Liver (tissue), 10 donors: ENCODE measurements at places on chromosomes 4 and X.

- H3K27me3 ChIP-seq = no peaks in the 10 kb centered on the region
- H3K27ac ChIP-seq = no peak overlapping the region
- no peaks in the 10 kb centered on the region for H3K4me1 ChIP-seq
- no peaks in the 10 kb centered on the region for H3K36me3 ChIP-seq
- DNase-seq = no peak
These were observed 70.9 kb upstream of the FAM9C start for GRCh38 chrX:13115146-13115855.

DNA sequence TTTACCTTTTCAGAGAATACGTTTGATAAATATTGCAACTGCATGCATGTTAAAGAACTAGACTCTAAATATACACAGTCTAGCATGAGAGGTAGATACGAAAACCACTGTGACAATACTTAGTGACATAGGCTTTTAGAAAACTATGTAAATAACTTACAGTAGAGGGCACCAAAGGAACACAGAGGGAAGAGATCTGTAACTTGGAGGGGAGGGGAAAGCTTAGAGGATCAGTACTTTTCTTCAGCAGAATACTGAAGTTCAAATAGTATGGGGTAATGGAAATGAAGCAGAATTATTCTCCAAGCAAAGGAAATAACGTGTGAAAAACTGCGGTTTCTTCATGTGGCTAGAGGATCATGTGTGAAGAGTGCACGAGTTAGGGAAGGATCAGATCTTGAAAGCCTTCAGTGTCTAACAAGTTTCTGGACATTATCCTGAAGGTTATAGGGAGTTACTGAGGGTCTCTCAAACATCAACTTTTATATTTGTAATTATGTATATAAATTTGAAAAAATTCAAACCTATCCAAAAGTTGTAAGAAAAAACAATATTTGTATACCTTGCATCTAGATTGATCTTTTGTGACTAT is 264.3 kb downstream of the NPFFR2 start:
- no peaks in the 10 kb centered on the region for H3K36me3 ChIP-seq
- no peaks in the 10 kb centered on the region for H3K4me1 ChIP-seq
- no peak overlapping the region for H3K27ac ChIP-seq
- no peak for DNase-seq
- no peaks in the 10 kb centered on the region for H3K27me3 ChIP-seq
- no peak overlapping the region for H3K4me3 ChIP-seq

- no peaks in the 10 kb centered on the region for H3K36me3 ChIP-seq
- no peaks in the 10 kb centered on the region for H3K27me3 ChIP-seq
- peaks cover 29% of the 10 kb centered on the region for H3K4me1 ChIP-seq
- DNase-seq = no peak
- no peak overlapping the region for H3K27ac ChIP-seq
- no peak overlapping the region for H3K4me3 ChIP-seq
These were observed 276.5 kb upstream of the AGTR2 start for GRCh38 chrX:115894087-115894486.

- H3K36me3 ChIP-seq = no peaks in the 10 kb centered on the region
- H3K4me3 ChIP-seq = no peak overlapping the region
- H3K27me3 ChIP-seq = no peaks in the 10 kb centered on the region
- peaks cover 2% of the 10 kb centered on the region for H3K4me1 ChIP-seq
- no peak for DNase-seq
These were observed 16.8 kb downstream of the KDM6A start for GRCh38 chrX:44889824-44890223.

DNA sequence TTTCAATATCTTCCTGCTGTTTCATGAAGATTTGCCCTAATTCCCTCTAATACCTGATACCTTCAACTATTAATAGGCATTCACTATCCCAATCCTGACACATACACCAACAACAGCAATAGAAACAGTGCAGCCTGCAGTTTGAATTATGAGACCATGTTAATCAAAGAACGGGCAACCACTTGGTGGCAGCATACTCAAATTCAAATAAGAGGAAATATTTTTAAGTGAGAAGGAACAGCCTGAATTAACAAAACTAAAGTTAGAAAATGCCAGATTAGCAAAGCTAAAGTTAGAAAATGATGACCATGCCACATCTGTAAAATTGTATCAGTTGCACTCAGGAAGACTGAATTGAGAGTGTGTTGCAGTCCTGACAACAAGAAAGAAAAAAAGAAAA is 204.9 kb downstream of the SMARCA1 start:
- H3K4me3 ChIP-seq = no peak overlapping the region
- H3K36me3 ChIP-seq = no peaks in the 10 kb centered on the region
- H3K27me3 ChIP-seq = peaks cover 2% of the 10 kb centered on the region
- H3K4me1 ChIP-seq = no peaks in the 10 kb centered on the region
- no peak overlapping the region for H3K27ac ChIP-seq
- no peak for DNase-seq

DNA sequence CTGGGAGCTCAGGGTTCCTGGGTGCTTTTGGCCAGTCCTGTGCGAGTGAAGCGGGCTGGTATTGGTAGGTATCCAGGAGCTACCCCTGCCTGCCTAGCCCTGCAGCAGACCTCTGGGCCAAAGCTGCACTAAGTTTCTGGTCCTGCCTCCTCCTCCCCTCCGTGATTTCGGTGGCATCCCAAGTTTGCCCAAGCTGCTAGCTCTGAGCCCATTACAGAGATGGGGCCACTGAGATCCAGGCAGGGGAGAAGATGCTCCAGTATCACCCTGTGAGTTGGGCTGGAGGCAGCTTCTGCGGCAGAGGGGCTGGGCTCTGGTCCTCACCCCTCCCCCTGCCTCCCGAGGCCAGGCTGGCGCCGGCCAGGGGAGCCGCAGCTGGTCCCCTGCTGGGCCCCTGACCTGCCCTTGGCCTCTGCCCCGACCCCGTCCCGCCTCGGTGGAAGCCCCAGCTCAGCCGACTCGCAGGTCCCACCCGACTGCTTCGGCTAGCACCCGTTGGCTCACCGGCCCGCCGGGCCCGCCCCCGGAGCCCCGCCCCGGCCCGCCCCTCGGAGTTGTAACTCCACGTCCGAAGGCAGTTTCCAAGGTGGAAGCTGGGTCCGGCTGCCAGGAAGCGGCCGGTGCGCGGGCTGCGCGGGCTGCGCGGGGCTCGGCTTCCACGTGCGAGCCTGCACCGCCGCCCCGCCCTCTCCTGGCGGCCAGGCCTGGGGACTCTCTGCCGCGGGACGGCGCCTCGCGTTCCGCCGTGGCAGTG is at the start of gene DUSP9:
Gene DUSP9, plus strand, starts transcription at position 584 of the 754 bp plus-strand sequence. CDS start 751 bp downstream, outside the sequence.
- no peak within 1 kb of the TSS for H3K27ac ChIP-seq
- peaks cover 7% of the 10 kb centered on the region for H3K27me3 ChIP-seq
- H3K4me3 ChIP-seq = no peak within 1 kb of the TSS
- H3K4me1 ChIP-seq = peaks cover 7% of the 10 kb centered on the region
- DNase-seq = peak; percentile 64

DNA sequence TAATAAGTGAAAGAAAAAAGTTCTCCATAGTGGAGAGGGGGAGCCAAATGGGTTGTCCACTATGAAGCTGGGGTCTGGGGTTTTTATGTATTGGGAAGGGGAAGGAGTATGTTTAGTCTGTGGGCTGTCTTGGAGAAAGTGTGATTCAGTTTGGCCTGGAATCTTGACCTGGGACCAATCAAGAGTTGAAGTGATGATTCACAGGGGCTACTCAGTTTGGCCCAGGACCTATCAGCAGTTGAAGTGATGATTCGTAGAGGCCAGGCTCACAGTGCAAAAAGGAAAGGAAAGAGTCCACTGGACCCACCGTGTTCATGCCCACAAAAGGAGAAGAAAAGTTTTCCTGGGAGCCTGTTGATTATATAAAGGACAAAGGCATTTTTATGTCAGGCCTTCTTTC is 47.3 kb upstream of the RAB9B start:
- no peaks in the 10 kb centered on the region for H3K36me3 ChIP-seq

DNA sequence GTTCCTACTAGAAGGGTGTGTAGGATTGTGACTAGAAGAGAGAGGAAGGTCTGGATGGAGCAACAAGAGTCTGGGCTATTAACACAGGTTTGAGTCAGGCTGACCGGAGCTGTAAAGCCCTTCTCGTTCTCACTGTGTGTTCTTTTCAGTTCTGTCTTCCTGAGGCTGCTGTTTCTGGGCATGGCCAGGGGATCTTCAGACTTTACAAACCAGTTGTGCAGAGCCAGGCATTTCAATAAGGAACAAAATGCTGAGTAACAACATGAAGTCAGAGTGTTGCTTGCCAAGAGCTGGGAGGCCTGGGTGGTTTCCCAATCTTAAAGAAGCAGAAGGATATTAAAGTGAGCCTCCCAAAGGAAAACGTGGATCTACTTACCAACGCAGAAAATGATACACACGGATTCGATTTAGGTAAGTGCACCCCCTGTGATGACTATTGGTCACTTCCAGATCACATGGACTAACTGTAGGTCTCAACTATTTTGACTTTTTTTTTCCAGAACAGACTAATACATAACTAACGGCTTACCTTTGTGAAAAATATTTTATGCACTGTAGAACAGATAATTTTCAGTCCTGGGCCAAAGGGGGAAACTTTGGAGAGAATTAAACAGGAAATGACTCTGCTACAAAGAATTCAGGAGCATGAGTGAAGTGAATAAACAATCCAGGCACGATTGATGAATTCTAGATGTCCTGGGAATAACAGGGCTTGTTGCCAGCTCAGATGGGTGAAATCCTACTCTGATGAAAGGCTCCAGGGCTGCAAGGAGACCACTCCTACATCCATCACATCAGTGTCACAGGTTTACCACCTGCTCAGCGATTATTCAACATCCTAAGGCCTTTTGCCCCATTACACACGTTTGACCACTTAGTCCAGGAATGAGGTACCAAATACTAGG is 94.5 kb downstream of the ANXA3 start:
- no peak overlapping the region for H3K4me3 ChIP-seq
- H3K4me1 ChIP-seq = peaks cover 2% of the 10 kb centered on the region
- no peak for DNase-seq
- no peaks in the 10 kb centered on the region for H3K36me3 ChIP-seq
- peak overlapping the region; percentile 10 for H3K27ac ChIP-seq

- H3K27ac ChIP-seq = no peak overlapping the region
- H3K27me3 ChIP-seq = peaks cover 7% of the 10 kb centered on the region
- H3K36me3 ChIP-seq = no peaks in the 10 kb centered on the region
- no peak for DNase-seq
- H3K4me3 ChIP-seq = no peak overlapping the region
- H3K4me1 ChIP-seq = peaks cover 4% of the 10 kb centered on the region
These were observed 5.6 kb downstream of the PRDM5 start for GRCh38 chr4:120916937-120917336.

- H3K27me3 ChIP-seq = no peaks in the 10 kb centered on the region
- H3K27ac ChIP-seq = no peak overlapping the region
- no peak overlapping the region for H3K4me3 ChIP-seq
- no peaks in the 10 kb centered on the region for H3K4me1 ChIP-seq
These were observed 327.5 kb upstream of the FRG1 start for GRCh38 chr4:189613207-189613606.

DNA sequence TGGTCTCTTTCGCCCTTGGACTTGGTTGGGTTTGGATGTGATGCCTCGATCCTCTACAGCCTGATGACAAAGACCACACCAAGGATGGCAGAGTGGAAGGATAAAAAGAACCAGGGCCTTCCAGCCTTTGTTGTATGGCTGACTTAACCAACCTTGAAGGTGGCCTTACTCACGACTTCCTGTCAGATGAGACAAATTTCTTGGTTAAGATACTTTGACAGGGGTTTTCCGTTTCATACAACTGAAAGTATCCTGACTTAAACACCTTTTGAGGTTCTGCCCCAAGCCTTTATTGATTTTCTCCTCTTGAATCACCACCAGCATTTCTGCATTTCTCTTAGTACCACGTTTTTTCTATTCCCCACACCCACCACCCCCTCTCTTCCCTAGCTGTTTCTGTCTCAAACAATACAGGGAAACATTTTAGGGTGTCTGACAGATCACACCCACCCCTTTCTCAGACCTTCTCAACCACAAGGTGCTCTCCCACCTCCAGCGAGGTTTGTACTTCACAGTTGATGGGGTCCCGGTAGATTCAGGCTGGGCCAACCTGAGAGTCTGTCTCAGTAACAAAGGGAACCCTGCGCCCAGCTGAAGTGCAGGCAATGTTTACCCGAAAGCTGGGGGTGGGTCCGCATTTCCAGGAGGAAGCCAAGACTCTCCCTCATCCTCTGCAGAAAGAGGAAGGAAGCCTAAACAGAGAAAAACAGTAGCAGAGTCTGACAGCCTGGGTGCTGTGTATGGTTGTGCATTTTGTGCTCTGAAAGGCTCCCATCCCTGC is 5.0 kb upstream of the TSPAN5 start:
- no peaks in the 10 kb centered on the region for H3K27me3 ChIP-seq
- H3K4me1 ChIP-seq = peaks cover 5% of the 10 kb centered on the region
- no peak overlapping the region for H3K4me3 ChIP-seq
- no peak overlapping the region for H3K27ac ChIP-seq

DNA sequence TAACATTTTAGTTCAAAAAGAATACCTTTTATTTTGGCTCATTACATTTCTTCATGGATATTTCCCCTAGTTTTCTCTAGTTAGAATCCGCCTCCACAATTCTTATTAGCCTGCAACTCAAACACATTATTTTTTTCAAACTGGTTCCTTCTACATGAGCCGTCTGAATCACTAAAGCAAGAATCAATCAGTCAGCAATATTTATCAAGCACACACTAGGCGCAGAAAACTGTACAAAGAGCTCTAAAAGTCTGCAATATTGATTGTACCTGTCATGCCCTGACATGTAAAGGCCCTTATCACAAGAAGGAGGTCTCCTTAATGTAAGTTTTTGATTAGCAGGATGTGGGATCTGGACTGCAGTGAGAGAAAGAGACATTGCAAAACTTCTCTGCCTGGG is 94.8 kb upstream of the CENPE start:
- no peaks in the 10 kb centered on the region for H3K27me3 ChIP-seq
- H3K27ac ChIP-seq = no peak overlapping the region
- no peak overlapping the region for H3K4me3 ChIP-seq
- DNase-seq = no peak

- H3K4me1 ChIP-seq = no peaks in the 10 kb centered on the region
- no peaks in the 10 kb centered on the region for H3K27me3 ChIP-seq
- H3K36me3 ChIP-seq = no peaks in the 10 kb centered on the region
- H3K4me3 ChIP-seq = no peak overlapping the region
- DNase-seq = peak; percentile 74
These were observed 21.0 kb upstream of the DCTD start for GRCh38 chr4:182938205-182938645.

GRCh38 chr4:6380746-6381410 is 91.5 kb downstream of the PPP2R2C start:
- no peak for DNase-seq
- H3K36me3 ChIP-seq = no peaks in the 10 kb centered on the region
- no peak overlapping the region for H3K4me3 ChIP-seq
- H3K27ac ChIP-seq = no peak overlapping the region

GRCh38 chr4:139735381-139736273 is 70.0 kb downstream of the MGST2 start:
- H3K27ac ChIP-seq = peak overlapping the region; percentile 58
- H3K4me1 ChIP-seq = peaks cover 7% of the 10 kb centered on the region
- no peaks in the 10 kb centered on the region for H3K36me3 ChIP-seq
- no peaks in the 10 kb centered on the region for H3K27me3 ChIP-seq
- peak; percentile 45 for DNase-seq

- H3K36me3 ChIP-seq = no peaks in the 10 kb centered on the region
- H3K27ac ChIP-seq = peak overlapping the region; percentile 82
- no peaks in the 10 kb centered on the region for H3K27me3 ChIP-seq
- no peak for DNase-seq
These were observed 3.6 kb upstream of the SCARB2 start for GRCh38 chr4:76216975-76217814.
